ENCODE measurements at places on chromosomes 3 and 15. TPM values are rescaled to one million over a fixed set of nuclear protein-coding genes. Genes with fewer than 3 reads are reported as not detected.

The ST8SIA2 gene
- total RNA-seq, result 81.6 TPM

The TUSC7 gene
- not detected for total RNA-seq

DNA sequence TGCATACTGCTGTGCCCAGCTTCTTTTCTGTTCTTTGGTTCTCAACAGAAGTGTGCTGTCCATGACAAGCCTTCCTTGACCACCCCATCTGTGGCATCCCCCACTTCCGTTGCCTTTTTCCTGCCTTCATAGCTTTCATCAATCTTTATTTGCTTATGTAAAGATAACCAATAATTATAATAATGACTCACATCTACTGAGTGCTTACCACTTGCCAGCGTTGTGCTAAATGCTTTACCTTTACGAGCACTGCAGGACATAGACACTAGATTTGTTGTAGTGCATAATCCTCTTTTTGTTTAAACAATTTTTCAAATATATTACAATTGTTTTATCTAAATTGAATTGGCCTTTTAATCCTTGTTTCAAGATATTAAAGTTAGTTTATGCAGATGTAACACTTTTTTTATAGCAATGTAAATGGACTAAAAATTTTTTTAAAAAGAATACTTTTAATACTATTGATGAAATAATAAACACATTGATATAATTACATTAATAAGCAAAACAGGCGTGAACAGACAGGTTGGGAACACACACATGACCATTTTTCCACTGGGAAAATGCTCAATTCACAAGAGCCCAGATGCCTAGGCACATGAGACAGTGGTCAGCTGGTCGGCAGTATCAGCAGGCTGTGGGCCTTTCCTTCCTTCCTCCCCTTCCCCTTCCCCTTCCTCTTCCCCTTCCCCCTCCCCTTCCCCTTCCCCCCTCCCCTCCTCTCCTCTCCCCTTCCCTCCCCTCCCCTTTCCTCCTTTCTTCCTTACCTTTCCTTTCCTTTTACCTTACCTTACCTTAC lies 42.5 kb downstream of the TRAK1 start:
- DNase-seq, result no peak

DNA sequence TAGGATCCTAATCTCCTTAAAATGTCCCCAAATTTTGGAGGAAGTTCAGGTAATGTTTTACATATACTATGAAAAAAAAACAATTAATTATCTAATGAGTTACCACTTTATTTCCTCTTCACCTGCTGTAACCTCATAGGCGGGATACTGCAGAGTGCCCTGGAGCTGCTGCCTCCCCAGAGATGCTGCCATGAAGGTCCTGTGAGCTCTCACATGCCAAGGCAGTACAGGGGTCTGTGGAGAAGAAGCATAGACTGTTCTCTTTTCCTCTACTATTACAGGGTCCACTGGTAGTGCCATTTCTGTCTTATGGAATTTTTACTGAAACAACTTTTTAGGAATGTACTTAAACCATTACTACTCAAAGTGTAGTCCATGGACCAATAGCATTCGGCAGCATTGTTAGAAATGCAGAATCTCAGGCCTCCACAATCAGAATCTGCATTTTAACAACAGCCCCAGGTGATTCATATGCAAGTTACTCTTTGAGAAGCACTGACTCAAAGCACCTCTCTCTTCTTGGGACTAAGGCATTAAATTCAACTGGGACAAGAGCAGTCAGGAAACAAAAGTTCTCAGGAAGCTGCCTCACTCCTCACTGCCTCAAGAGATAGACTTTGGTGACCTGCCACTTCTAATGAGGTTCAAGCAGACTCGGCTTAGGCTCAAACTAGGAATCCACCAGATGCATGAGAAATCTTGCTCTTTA lies 30.3 kb upstream of the CPOX start:
- DNase-seq, result no peak

DNA sequence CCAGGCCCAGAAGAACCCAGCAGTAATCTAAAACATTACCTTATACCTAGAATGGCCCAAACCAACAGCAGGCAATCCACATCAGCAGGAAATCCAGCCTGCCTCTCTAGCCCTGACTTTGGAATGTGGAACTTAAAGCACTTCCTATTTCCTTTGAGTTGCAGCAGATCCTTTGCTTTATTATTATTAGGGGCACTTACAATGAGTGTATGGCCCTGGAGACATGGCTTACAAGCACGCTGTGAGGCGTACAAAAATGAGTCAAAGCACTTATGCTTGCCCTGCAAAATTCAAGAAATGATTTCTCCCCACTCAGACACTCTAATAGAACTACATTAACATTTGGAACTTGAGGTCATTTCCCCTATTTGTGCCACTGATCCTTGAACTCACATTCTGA lies 9.5 kb upstream of the KNSTRN start:
- DNase-seq, result no peak

- DNase-seq, result no peak
Measured at GRCh38 chr3:2765002-2765579, 345.1 kb downstream of the IL5RA start.

DNA sequence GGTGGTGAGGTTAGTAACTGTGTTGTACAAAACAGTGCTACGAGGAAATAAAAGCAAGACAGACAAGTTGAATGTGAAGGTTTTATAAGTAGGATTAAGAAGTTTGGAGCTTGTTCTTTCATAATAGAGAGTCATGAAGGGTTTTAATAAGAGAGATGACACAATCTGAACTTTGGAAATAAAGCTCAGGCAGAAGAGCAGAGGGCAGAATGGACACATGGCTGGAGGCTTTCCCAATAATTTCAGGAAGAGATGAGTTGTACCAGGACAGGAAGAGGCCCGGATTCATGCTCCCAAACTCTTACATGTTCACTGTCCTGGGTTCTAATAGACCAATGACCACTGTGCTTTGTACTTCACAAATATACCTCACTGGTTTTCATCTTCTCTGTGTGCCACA lies 194.8 kb downstream of the SLC9A9 start:
- DNase-seq, result no peak

Measured in occipital lobe (tissue), 3 donors.